Mucosa of gallbladder (tissue), 1 donor: ENCODE measurements at places on chromosomes 2 and 18. TPM values are rescaled to one million over a fixed set of nuclear protein-coding genes. Genes with fewer than 3 reads are reported as not detected.

The SLC4A5 gene
- 4.7 TPM for total RNA-seq

The HOXD8 gene
- 1.7 TPM for total RNA-seq

The GPR55 gene
- total RNA-seq, result 0.37 TPM

The ICA1L gene
- 8.9 TPM for total RNA-seq

The DDX1 gene
- 69.1 TPM for total RNA-seq

The FAM228A gene
- total RNA-seq, result 1.0 TPM

The MC2R gene
- not detected for total RNA-seq

The ZBTB7C gene
- 24.1 TPM for total RNA-seq

The LYPD1 gene
- total RNA-seq, result 14.6 TPM

The TMEM178A gene
- total RNA-seq, result 2.7 TPM
